HT-29 (cell line): ENCODE measurements at places on chromosomes 6 and 20.

DNA sequence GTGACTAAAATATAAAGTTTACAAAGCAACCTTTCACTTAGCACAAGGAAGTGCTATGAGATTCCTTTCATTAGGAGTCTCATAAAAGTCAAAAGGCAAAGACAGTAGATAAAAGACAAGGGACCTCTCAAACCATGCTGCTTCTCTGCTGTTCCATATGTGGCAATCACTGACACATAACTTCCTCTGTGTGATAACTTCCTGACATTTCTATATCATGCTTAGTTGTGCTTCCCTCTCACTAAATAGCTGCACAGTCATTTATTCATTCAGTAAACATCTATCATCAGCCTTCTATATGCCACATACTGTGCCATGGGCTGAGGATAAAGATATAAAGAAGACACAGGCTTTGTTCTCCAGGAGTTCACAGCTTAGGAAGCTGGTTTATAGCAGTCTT, 214.8 kb upstream of the GRIK2 start:
- DNase-seq, result no peak

GRCh38 chr6:139605350-139605749, 230.9 kb upstream of the CITED2 start:
- DNase-seq, result no peak

DNA sequence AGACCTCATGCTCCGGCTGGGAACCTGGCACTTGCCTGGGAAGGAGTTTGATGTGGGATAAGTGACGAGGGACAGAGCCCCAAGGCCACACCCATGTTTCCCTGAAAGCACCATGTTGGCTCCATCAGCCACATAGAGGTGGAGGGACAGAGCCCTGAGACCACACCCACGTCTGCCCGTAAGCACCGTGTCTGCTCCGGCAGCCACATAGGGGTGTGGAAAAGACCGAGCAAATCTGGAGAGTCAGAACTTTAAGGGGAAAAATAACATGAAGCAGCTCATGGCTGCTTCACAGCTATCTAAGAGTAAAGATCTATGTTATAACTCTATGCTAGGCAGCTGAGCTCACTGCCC, 15.3 kb downstream of the SLCO4A1 start:
- no peak for DNase-seq

- DNase-seq, result no peak
Measured at GRCh38 chr6:147201885-147202515, 2.2 kb upstream of the STXBP5 start.

DNA sequence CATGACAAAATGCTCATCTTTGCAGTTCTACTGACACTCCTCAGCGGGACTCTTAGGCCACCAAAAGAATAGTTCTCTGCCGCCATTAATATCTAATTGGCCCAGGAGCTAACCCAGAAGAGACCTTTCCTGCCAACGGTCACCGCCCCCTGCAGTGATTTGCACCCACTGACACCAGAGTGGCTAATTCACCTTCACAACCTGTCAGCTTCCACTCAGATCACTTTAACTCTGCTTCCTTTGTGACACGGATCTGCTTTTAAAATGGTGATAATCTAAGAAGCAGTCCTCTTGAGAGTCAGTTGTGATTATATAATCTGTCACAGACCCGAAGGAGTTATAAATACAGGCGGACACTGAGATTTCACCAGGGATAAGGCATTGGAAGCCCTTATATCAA, 172.8 kb downstream of the FRK start:
- DNase-seq, result no peak

GRCh38 chr20:23128461-23129125, 42.5 kb upstream of the CD93 start:
- no peak for DNase-seq

DNA sequence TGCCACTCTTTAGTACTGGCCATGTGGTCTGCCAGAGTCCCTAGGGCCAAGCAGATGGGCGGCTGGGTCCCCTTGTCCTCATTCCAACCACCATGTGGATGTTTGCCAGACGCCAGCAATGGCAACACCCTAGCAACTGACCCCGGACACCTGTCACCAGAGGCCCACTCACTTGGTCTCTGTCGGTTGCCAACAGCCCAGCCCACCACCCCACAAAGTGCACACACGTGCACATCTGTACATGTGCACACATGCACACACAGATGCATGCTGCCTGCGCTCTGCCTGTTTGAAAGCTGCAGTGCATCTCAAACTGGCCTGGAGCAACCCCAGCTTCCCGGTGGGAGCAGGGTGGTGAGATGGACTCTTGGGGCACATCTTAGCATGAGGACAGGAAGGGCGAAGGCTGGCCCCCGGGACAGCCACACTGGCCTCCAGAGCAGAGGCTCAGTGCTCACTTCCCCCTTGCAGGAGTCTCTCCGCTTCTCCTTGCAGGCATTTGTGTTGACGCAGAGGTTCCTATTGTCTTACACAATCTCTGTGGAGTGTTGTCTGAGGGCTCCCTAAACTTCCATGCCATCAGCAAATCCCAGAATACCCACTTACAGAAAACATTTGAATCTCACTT, 54.0 kb downstream of the PSMG4 start:
- DNase-seq, result no peak

GRCh38 chr20:6053776-6054688, at the start of gene LRRN4:
LRRN4 (minus strand) TSS chr20:6054060; CDS start chr20:6052799, 1,261 bp downstream.
- peak; percentile 86 for DNase-seq

DNA sequence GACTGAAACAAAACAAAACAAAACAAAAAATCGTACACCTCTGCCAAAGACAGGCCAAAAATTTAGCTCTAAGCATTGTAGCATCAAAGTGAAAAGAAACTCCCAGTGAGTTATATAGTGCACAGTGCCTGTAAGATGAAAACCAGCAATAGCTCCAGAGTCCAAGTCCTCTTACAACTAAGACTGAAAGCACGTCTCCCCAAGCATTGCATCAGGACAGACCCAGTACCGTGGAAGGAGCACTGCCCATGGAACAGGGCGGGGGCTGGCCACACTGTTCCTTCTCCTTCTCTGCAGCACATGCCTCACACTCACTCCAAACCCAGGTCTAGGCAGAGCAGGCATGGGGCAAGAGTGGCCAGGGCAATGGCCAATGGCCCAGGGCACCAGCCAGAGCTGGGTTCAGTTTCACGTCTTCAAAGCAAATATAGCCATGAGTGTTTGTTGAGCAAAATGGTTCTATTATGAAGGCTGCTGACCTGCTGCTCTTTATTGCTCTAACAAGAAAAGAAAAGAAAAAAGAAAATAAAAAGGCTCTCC, 72.2 kb upstream of the PBOV1 start:
- no peak for DNase-seq

DNA sequence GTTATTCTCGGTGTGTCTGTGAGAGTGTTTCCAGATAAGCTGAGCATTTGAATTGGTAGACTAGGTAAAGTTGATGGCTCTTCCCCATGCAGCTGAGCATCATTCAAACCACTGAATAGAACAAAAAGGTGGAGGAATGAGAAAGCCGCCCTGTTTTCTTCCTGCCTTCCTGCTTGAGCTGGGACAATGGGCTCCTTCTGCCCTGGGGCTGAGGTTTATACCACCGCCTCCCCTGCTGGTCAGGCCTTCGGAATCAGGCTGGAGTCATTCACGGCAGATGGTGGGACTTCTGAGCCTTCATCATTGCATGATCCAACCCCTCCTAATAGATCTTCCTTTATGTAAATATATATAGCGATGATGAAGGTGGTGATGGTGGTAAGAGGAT, 124.9 kb downstream of the ANKRD60 start:
- DNase-seq, result no peak

GRCh38 chr20:41386502-41387427, 20.1 kb upstream of the EMILIN3 start:
- DNase-seq, result no peak

GRCh38 chr6:79076160-79076559, 1.9 kb downstream of the PHIP start:
- peak; percentile 16 for DNase-seq

DNA sequence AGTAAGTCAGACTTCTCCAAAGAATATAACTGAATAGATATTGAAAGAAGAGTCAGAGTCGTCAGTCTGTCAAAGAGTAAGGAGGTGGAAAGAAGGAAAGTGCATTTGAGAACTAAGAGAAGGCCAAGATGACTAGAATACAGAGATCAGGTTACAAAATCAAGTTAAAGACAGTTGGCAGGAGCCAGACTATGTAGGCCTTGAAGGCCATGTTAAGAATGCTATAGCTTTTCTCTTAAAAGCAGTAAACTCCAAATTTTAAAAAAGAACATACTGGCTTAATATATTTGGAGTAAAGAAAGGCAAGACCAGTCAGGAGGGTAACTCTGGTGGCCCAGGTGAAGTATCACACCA, 68.8 kb downstream of the IBTK start:
- no peak for DNase-seq

- no peak for DNase-seq
Measured at GRCh38 chr6:105364243-105364642, 38.6 kb downstream of the PREP start.

- peak; percentile 86 for DNase-seq
Measured at GRCh38 chr20:45963059-45964005, 8.7 kb downstream of the ZNF335 start.

DNA sequence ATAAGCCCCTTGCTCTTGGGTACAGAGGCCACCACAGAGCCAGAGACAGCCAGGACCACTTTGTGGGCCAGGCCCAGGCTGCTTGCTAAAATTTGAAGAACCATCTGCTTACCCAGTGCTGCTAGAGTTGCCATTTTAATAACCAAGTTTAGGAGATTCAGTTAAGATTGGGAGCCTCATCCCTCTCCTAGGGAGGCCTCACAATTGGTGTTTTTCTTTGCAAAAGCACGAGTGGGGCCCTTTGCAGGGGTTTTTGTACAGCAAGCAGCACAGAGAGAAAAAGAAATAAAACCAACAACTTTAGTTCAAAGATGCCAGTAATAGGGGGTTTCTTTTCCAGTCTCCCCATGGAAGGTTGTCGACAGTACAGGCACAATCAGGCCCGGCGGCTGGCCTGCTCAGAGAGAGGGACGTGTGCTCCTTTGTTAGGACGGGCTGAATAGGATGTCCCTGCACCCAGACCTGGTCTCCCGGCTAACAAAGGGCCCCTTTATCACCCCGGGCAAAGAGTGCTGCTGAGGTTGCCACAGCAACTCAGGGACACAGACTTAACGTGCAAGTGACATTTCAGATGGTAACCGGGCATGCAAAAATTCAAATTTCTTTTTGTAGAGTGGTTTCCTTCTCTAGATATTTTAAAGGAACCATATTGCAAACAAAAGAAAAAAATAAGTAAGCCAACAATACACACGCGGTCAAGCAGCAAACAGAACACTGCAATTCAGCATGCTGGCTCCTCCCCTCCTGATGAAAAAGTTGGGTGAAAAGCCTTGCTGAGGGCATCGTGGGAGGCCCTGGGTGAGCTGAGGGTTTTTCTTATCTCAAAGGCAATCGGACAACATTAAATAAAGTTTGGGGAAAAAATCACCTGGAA, 10.5 kb upstream of the TOX2 start:
- no peak for DNase-seq

GRCh38 chr6:131101911-131102680, 33.2 kb upstream of the AKAP7 start:
- DNase-seq, result no peak

- no peak for DNase-seq
Measured at GRCh38 chr6:138410972-138411880, 7.2 kb downstream of the HEBP2 start.

DNA sequence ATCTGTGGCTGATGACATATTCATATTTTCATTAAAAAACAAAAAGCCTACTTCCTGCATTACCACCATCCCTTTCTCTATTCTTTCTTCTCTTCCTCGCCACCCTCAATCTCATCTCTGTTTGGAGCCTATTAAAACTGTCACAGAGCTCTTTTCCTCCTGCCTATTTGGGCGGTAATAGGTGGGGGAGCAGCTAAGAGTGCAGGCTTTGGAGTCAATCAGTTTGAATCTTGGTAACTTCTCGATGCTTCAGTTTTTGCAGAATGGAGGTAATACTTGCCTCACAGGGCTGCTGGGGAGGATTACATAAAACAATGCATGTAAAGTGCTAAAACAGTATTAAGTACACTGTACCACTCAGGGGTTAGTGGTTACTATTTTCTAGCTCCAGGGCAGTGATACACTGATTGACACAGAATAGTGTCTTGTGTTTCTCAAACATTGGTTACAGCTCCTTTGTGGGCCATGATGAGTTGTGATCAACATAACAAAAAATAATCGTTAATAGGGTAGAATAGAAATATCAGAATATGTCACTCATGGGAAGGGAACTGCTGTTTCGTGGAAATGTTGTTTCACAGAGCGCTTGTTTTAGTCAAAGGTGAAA, 14.0 kb downstream of the GCLC start:
- no peak for DNase-seq

DNA sequence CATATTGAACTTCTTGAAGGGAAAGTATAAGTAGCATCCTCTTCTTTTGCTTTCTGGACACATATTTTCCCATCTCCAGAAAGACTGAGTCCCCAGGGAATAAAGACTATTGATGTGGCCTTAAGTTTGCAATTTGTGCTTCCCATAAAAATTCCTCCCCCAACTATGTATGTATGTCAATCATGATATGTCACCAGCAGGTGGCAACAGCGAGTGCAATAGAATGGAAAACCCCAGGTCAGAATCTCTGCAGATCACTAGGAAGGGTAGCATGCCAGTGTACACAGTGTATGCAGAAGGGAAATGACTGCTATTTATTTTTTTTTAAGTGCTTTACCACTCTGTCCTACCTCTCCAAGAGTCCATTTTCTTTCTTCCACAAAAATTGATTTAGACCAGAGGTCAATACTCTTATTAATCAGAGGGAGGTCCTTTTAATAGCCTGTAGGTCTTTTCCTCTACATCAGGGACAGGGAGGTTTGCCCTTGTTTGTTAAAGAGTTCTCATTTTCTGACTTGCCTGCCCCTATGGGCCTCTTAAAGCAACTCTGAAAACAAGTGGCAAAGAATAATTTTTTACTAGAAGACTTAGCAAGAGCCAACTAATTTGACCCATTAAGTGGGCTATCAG, 61.4 kb downstream of the BMP2 start:
- DNase-seq, result peak; percentile 86

DNA sequence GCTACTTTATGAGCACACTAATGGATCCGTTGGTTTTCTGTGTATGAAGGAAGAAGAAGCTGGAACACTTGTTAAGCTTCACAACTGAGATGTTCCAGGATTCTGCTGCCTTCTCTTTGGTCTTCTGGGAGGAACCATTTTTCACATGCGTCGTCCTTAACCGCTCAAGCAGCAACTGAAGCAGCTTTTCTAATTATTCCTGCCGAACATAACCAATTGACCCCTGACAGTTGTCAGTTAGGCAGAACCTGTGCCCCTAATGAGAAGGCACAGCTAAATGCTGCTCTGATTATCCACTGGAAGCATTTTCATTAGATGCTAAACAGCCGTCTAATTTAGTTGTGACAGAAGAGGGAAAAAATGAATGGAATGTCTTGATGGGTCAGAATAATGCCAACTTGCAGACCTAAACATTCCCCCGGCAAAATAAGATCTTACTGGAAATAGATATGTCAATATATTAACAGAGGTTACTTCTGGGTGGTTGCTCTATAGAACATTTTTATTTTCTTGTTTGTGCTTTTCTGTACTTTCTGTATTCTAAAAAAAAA, 85.0 kb upstream of the SMLR1 start:
- DNase-seq, result no peak
